Liver (tissue), 10 donors: ENCODE measurements at places on chromosomes 4 and X.

GRCh38 chr4:183402771-183403170, 41.7 kb upstream of the CDKN2AIP start:
- no peak for DNase-seq

GRCh38 chr4:121675715-121676114, 21.1 kb downstream of the ANXA5 start:
- DNase-seq = no peak

DNA sequence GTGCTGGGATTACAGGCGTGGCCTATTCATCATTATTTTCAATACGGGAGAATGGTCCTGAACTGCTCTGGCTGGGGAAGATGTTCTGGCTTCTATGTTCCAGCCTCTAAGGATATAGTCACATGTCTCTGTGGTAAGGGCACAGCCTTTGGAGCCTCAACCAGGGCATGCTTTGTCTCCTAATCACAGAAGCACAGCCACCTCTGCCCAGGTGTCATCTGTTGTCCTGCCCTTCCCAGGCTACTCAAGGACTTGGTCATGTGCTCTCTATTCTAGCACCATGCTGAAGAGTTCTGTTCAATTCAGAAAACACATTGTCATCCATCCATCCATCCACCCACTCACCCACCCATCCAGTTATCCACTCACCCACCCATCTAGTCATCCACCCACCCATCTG, 29.5 kb downstream of the ASMTL start:
- DNase-seq = no peak

- no peak for DNase-seq
These were observed 72.0 kb upstream of the TSPAN7 start for GRCh38 chrX:38489341-38489740.

DNA sequence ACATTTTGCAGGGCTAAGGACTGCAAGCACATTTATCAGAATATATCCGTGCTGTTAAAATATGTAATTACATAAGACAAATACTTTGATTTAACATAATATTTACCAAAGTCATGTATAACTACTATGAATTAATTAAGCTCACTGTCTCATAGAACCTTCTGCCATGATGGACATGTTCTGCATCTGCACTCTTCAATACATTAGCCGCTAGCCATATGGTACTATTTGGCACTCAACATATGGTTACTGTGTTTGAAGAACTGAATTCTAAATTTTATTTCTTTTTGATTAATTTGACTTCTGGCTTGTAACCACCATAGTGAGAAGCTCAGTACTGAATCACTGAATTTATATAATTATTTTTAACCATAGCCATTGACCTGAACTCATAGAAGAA, 427.0 kb upstream of the TRAM1L1 start:
- no peak for DNase-seq

- no peak for DNase-seq
These were observed 415.2 kb upstream of the HS3ST1 start for GRCh38 chr4:11843927-11844326.

- no peak for DNase-seq
These were observed 136.0 kb upstream of the NPY2R start for GRCh38 chr4:155072417-155072816.

GRCh38 chr4:69490271-69490670, 5.4 kb downstream of the UGT2B4 start:
- no peak for DNase-seq

DNA sequence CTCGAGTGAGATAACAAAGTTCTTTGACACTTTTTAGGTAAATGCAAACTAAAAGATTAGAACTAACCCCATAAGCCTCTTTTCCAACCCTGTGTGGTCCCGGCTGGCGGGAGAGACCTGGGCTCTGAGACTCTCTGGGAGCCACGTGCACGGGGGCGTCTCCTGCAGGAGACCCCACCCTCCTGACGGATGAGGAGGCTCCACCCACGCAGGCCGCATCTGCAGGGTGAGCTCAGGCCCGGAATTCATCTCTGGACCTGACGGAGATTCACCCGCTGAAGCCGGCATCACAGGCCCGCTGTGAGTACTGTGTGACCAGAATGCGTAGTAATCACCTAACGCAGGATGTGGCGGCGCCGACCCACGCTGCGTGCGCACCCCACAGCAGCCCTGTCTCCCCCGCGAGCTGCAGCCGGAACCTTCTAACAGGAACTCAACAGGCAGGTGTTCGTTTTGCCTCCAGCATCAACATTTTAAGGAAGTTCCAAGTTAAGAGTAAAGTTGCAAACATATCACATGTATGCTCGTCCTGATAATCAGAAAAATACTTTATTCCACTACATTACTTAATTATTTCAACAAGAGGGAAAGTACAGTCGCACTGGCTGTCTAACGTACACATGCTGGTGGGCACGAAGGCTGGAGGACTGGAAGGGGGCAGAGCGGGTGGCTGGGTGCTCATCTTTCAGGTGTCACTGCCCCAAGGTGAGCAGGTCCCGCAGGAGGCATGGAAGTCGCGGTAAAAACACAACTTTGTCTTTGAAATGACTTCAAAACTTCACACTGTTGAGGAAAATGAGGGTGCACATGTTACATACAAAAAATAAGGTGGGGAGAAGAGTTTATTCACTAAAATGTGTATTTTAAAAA, 44.5 kb downstream of the FGFRL1 start:
- no peak for DNase-seq

DNA sequence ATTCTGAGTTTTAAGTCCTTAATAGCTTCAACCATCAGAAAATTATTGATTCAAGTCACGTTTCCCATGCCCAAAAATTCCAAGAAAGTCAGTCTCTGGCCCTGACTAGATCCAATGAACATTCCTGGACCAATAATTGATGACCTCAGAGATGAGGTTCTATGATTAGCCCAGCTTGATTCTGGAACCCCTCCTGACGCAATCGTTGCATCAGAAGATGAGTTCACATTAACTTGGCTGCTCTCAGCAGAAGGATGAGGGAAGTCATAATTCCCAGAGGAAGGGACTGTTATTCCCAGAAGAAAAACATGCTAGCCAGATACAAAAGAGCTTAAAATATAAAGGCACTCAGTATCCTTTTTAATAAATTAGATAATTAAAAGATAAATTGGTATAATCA, 34.3 kb upstream of the CPEB2 start:
- DNase-seq = no peak

GRCh38 chrX:113275804-113276203, 435.2 kb upstream of the AMOT start:
- DNase-seq = no peak

DNA sequence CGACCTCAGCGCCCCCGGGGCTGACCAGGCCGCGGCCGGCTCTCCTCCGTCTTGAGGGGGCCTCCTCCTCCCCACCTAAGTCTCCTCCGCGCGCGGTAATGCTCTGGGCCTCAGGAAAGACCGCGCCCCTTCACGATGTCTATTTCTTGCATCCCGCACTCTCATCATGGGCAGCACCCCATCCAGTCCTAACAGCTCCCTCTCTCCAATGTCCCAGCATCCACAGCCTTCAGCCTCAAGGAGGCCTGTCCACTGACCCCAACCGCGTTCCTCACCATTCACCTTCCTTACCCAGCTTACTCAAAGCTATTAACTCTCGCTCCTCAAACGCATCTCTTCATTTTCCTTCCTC, 77.5 kb downstream of the MAGED4 start:
- DNase-seq = no peak

- no peak for DNase-seq
These were observed 8.5 kb upstream of the ERCC6L start for GRCh38 chrX:72247206-72247942.

DNA sequence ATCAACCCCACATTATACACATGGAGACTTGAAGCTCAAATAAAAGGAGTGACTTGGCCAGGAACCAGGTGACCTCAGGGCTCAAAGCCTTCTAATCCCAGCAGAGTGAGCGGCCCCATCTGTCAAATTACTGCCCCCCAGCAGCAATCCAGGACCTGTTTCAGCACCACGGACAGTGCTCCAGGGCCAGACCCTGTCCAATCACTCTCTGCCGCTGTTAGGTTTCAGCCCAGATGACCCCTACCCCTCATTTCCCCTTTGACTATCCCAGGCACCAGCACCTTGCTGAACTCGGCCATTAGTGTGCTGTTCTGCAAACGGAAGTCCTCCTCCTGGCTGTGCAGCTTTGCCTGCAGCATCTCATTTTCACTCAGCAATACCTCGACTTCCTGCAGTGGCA, 5.1 kb downstream of the GRIPAP1 start:
- no peak for DNase-seq

GRCh38 chr4:67764183-67764582, 10.0 kb upstream of the GNRHR start:
- no peak for DNase-seq

- no peak for DNase-seq
These were observed 91.2 kb downstream of the PLS3 start for GRCh38 chrX:115652221-115652620.

DNA sequence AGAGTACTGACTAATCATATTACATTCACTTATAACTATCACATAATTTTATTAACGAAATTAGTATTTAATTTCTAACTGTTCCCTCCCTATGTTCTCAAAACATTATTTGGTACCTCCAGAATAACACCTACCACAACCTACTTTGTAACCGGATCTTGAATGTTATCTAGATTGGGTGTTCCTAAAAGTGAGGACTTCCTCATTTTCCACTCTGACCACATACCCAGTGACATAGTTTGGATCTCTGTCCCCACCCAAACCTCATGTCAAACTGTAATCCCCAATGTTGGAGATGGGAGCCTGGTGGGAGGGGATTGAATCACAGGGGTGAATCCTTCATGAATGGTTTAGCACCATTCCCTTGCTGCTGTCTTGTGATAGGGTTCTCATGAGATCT, 21.8 kb downstream of the NR3C2 start:
- DNase-seq = no peak

DNA sequence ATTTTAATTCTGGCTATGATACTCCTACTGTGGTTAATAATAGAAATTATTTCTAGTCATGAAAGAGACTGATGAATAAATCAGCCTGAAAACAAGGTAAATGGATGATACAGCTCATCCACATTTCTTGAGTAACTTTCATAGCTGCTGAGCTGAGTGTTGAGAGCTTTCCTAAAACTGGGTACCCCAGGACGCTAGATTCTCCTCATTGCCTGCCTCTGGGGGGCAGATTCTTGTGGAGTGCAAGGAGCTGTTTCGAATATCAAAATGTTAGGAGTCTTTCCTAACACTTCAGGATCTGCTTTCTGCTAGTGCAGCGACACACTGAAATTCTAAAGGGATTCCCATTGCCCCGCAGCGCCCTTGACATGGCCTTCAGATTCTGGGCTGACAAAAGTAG, 2.1 kb downstream of the MND1 start:
- DNase-seq = no peak

DNA sequence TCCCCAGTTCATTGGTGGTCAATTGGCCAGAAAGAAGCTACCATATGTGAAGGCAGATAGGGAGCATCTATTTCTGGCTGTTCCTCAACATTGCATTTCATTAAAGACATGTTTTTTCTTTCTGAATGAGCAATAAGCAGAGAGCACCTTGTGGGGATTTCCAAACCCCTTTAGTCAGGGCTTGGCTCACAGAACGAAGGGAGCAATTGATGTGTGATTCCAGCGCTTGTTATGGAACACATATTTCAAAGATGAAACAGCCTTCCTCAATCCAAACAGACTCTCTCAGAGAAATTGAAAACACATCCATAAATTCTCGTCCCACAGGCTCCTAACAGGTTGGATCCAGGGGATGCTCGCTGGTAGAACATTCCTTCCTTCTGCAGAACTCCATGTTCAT, 84.1 kb downstream of the CLCN4 start:
- DNase-seq = no peak

- no peak for DNase-seq
These were observed 64.3 kb upstream of the WDR17 start for GRCh38 chr4:176001151-176002006.
